ENCODE measurements at places on chromosomes 2 and 18.
A peak's percentile ranks its signal among the peaks of the same experiment; 100 is the strongest.

GRCh38 chr2:57821088-57821487 is 225.5 kb upstream of the VRK2 start:
- no peak for DNase-seq

DNA sequence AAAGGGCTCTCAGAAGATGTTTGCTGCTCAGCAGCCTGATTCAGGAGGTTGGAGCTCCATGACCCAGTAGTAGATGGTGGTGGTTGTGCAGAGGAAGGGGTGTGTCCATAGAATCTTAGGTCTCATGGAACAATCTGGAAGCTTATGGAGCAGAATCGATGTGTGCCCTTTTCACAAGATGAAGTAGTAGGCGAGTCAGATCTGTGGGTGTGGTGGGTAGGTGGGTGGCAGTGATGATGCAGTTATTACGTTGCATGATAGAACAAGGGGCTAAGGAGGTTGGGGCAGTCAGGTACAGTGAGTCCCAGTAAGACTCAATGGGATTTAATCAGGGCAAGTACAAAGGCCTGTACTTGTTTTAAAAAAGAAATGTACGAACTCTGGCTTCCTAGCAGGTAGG is 9.1 kb downstream of the TET3 start:
- no peak for DNase-seq

- DNase-seq: no peak
Measured at GRCh38 chr2:203824057-203824456, 43.5 kb upstream of the CTLA4 start.

- DNase-seq: no peak
Measured at GRCh38 chr2:118363604-118364003, 275.3 kb downstream of the INSIG2 start.

DNA sequence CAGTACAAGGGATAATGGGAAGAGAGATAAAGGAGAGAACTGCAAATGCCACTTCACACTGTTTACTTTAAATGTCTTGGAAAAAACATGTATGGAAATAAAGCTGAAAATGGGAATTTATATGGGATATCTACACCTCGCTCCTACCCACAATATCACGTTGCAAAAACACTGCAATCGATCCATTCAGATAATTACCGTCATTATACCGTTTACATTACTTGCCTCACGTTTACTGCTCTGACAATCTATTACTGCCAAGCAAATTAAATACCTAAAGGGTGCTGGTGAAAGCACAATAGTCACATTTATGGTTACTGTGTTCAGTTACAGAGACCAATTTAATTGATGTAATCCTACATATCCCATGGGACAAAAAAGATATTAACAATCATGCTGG is 214.7 kb upstream of the LYPD1 start:
- no peak for DNase-seq

DNA sequence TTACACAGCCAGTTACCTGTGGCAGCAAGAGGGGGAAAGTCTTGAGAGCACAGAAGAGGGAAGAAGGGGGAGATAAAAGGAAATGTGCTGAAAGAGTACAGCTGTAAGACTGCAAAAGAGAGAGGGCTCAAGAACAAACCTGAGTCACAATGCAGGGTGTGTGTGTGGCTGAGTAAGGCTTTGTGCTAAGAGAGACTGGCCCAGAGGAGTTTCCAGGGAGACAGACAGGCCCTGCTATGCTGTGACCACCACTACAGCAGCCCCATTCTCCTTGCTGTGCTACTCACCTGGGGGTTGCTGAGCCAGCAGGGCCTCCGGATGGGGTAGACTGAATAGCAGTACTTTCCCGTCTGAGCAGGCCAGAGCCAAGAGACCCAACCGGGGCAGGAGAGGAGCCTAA is 12.4 kb upstream of the MPV17 start:
- DNase-seq: no peak

DNA sequence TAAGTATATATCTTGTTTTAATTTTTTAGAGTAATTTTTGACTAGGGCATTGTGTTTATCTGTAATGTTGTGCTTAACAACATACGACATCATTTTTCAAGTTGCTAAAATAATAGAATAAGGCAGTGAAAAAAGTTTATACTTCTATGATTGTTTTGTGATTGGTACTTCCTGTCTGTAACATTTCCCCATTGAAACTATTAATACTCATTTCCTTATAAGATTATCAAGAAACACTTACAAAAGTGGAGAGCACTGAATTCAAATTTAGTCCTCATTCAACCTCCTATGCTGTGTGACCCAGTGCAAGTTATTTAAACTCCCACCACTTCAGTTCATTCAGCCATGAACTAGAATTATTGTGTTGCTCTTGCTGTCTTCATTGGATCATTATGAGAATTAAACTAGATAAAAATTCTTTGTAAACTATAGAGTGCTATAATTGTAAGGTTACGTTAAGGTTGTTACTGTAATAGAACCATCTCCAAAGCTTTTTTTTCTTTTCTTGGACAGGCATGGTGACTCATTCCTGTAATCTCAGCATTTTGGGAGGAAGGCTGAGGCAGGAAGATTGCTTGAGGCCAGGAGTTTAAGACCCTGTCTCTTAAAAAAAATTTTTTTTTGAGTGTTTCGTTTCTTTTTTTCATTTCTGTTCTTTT is 2.8 kb downstream of the ETAA1 start:
- peak; percentile 27 for DNase-seq

DNA sequence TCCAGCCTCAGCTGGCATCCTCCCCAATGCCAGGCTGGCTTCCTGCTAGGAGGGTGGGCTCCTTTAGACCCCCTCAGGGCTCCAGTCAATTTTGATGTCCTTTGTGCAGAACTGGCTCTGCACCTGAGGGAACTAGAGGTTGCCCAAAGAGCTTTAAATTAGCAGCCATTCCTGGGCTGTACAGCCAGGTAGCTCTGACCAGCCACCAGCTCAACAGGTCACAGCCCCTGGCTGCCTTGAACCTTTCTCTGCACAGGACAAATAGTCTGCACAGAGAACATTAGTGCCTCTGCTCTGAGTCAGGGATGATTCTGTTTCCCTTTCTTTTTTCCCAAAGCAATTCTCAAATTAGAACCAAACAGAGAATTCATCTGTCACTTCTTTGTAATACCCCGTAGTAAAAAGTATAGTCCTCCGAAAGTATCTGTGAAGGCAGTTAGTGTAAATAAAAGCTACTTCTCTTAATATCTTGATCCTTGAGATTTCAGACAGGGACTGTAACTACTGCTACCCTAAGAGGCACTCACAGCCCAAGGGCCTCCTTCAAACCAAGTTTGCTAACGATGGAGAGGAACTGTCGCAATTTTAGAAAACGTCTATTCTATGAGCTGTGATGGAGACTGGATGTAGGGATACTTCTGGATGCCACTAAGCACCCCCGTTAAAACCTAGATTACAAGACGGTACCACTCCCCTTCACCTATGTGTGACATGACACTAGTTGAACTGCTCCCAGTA is 3.0 kb downstream of the TTC32 start:
- DNase-seq: no peak

- DNase-seq: no peak
Measured at GRCh38 chr2:215969131-215969841, 44.1 kb downstream of the MREG start.

DNA sequence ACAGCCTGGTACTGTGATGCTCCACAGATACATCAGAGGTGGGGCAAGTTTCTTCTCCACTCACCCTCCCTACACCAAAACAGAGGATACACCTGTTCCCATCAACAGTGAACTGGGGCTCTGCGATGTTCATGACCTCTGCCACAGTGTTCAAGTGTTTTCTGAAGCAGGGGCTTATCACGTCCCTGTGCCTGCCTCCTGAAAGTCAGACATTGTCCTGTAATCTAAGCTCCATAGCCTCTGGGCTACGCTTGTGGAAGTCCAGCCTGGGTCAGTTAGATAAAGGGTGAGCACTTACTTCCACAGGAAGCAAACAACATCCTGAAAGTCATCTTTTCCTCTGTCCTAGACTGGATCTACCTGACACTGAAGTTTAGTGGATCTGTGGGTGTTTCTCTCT is 20.2 kb upstream of the MRO start:
- no peak for DNase-seq

GRCh38 chr18:6055711-6056110 is 160.4 kb upstream of the TMEM200C start:
- peak; percentile 76 for DNase-seq

GRCh38 chr2:8548619-8549150 is 133.2 kb upstream of the ID2 start:
- no peak for DNase-seq

DNA sequence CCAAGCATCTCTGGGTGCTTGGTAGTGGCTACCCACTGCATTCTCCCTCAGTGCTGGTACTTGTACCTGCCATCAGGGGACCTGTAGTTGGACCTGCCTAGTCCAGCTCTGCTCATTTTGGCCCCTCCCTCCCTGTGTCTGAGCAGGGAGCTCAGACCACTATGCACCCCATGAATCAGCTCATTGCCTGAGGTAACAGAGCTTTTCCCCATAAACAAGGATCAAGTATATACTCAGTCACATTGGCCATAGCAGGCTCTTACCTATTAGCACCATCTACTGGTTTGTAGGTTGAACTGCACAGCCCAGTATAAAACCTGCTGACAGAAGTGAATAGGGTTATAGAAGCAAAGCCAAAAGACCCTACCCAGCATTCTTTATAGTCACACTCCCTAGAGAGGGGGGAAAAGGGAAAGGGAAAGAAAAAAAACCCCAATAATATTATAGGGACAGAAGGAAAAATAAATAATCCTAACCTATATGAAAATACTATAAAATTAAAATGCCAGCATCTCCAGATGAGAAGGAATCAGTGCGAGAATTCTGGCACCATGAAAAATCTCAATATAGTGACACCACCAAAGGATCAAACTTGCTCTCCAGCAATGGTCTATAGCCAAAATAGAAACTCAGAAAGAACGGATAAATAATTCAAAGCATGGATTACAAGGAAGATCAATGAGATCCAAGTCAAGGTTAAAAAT is 6.9 kb upstream of the FLACC1 start:
- peak; percentile 43 for DNase-seq

GRCh38 chr2:174844295-174844708 is 80.0 kb upstream of the CHRNA1 start:
- no peak for DNase-seq

- peak; percentile 12 for DNase-seq
Measured at GRCh38 chr2:97664636-97664970, 759 bp upstream of the ACTR1B start.

DNA sequence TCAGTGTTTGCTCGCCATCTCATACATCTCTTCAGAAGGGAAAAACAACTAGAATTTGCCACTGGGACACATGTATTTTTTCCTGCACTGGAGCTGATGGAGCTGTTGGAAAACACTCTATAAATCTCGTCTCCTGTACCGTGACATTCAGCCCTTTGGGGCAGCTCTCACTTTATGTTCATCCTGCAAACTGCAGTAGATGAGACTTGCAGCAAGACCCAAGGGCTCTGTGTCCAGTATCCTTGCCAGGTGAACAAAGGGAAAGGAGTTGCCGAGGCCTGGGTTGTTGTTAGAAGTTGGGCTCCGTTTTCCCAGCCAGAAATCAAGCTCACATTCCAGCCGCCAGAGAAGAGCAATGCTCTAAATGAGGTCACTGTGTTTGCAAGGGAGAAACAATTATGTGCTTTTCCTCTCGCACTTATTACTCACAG is 285.1 kb downstream of the SLC4A3 start:
- DNase-seq: peak; percentile 70

DNA sequence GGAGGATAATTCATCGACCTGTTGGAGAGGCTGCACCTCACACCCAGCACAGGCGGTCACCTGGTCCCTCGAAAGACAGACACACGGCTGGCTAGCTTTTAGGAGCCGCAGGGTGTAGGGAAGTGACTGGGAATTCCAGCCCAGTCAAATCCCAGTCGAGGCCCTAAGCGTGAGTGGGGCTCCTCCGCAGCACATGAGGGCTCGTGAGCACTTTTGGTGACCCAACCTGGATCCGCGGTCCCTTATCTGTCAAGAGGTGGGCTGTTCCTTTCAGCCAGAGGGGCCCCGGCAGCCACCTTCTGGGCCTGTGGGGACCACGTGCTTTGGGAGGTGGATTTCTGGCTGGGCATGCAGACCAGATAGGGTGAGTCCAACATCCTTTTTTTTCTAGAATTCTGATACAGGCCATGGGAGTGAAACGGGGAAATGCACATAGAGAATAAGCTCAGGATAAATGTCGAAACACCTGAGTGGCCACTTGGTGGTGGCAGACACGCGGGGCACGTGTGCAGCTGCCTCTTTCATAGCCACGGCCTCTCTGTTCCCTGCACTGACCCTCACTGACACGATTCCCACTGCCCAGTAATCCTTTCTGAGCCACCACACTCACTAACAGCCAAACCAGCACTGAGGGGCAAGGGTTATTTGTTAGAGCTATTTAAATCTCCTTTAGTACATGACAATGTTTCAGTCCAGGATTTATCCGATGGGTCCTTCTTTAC is 148.4 kb upstream of the PXDN start:
- DNase-seq: no peak

DNA sequence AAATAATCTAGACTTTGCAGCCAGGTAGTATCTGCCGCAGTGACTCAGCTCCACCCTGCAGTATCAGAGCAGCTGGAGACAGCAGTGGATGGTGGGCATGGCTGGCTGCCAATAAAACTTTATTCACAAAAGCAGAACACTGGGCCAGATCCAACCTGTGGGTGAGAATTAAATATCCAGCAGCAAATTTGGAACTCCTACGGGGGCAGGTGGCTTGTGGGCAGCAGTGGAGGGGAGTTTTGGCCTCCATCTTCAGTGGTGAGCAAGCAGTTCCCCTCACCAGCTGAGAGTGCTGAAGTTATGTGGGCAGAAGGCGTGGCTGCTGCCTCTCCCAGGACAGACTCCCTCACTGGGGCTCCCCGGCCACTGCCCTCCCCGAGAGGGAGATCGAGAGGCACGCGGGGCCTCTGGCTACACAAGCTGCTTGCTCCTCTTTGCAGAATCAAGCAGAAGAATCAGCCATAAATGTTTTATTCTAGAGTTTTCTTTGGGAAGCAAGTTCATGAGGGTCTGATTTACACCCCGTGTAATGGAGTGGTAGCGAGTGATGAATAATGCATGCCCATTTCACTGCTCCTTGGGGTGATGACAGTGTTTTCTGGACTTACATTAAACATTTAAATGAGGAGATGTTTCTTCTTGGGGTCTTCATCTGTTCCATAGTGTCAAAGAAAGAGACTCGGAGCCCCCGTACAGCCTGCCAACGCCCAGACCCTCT is 204.3 kb downstream of the SEPTIN10 start:
- no peak for DNase-seq

- peak; percentile 49 for DNase-seq
Measured at GRCh38 chr18:56804395-56804794, 153.2 kb downstream of the WDR7 start.

DNA sequence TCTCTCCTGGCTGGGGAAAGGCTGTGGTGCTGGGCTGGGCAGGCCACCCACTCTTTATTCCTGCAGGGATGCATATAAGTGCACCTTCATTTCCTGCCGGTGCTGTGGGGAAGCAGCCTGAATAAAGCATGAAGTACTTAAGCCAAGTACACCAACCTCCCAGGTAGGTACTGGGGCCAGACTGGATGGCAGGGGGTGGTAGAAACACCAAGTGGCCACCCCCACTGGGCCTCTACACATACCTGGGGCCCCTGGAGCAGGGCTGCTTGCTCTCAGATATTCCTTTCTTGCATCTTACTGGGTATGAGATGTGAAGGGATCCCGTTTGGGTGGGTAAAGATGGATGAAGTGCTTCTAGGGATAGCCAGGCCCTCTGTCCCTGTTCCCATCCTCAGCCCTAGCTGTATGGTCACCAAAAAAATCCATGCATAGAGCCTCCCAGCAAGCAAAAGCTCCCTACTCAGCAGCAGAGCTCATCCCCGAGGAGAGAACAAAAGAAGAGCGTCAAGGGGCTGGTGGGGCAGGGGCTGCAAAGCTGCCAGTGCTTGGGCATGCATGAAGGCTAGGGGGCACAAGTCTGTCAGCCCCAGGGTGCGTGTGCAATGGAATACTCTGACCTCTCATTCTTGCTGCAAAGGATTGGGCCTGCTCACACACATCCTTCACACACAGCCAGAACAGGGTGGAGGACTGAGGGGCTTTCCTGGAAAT is 22.0 kb downstream of the CCT7 start:
- DNase-seq: no peak

All from fibroblast of skin of abdomen (primary cell).